ENCODE measurements at places on chromosomes 2 and 18.
A peak's percentile ranks its signal among the peaks of the same experiment; 100 is the strongest.

- DNase-seq = no peak
Measured at GRCh38 chr18:6010921-6011320, 115.6 kb upstream of the TMEM200C start.

DNA sequence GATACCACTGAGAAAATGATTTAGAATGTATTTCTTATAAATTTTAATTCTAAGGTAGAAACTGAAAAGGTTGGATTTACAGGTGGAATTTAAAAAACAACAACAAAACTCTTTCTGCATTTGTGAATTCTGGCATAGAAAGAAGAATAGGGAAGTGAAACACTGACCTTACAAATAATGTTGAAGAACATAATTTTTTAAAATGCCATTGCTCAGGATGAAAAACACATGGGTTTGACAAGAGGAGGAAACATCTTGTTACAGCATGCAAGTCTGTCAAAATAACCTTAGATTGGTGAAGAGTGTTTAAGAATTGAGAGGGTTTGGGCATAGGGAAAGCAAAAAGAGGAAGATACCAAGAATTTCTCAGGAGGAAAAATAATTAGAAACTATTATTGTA lies 184.3 kb downstream of the UBE2E3 start:
- no peak for DNase-seq

GRCh38 chr18:814300-815084 lies 2.5 kb upstream of the YES1 start:
- DNase-seq = no peak

GRCh38 chr18:10035281-10035991 lies 121.6 kb downstream of the VAPA start:
- DNase-seq = no peak

GRCh38 chr2:210630873-210631560 lies 74.6 kb downstream of the CPS1 start:
- DNase-seq = no peak

GRCh38 chr2:46260305-46260704 lies 36.9 kb upstream of the EPAS1 start:
- no peak for DNase-seq

DNA sequence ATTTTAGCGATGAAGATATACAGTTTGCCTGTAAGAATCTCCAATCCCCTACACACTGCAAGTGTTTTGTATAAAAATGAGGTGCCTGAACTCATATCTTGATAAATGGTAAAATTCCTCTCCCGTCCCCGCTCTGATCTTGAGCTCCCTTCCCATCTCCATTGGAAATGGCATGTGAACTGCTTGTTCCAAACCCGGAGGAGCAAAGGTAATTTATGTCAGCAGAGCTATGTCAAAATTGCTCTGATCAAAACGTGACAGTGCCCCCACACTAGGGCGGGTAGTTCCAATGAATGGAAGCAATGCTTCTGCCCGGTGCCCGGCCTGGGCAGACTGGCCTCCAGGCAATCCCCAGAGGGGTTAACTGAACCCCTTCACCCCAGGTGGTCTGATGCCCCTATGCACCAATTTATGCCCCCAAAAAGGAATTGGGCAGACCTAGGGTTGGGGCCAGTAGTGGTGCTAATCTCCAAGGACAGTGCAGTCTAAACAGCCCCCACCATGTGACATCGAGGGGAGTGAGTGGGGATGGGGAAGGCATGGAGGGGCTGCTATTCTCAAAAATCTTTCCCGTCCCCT lies 3.6 kb upstream of the GMPPA start:
- no peak for DNase-seq

- no peak for DNase-seq
Measured at GRCh38 chr2:229313591-229313990, 42.5 kb upstream of the PID1 start.

- peak; percentile 45 for DNase-seq
Measured at GRCh38 chr2:6877402-6878304, at the start of gene RSAD2. TSS of gene RSAD2 (plus strand) at chr2:6877777. CDS start at chr2:6877801, 24 bp downstream.

DNA sequence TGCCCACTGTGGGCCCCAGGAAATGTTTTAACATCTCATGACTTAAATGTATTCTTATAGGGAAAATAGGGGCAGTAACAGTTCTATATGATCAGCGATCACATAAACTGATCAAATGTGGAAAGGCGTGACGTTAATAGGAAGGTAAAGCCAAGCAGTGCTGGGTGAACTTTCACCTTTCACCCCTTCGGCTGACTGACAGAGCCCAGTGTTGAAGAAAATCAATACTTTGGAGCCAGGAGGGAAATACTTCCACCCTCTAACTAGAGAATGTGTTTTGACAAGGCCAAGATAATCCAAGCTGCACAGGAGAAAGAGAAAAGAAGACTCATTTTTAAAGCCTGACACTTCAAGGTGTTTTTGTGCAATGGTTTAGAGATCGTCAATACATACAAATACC lies 116.5 kb upstream of the BOD1L2 start:
- no peak for DNase-seq

DNA sequence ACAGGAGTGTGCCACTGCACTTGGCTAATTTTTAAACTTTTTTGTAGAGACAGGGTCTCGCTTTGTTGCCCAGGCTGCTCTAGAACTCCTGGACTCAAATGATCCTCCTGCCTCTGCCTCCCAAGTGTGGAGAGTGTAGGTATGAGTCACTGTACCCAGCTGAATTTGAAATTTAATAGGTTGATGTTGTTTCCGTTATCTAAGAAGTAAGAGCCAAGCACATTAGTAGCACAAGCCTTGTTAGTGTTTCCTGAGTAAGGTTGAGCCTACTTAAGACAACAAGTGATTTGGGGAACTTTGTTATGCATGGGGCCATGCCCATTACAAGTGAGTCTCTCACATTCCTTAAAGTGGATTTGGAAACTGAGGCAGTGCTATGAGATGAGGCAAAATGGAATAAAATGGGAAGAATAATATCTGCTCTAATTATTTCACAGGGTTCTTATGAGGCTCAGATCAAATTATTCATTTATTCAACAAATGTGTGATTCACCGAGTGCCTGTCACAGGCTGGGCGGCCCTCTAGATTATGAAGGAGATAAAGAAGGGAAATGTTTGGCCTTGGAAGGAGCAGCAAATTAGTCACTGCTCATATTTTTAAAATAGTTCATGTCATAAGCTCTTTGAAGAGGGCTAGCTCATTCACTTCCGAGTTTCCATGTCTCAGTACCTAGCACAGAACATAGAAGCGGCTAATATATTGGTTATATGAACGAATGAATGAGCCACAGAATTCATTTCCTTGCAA lies 217.2 kb downstream of the LDLRAD4 start:
- no peak for DNase-seq

GRCh38 chr2:224570328-224570993 lies 14.7 kb downstream of the CUL3 start:
- no peak for DNase-seq

DNA sequence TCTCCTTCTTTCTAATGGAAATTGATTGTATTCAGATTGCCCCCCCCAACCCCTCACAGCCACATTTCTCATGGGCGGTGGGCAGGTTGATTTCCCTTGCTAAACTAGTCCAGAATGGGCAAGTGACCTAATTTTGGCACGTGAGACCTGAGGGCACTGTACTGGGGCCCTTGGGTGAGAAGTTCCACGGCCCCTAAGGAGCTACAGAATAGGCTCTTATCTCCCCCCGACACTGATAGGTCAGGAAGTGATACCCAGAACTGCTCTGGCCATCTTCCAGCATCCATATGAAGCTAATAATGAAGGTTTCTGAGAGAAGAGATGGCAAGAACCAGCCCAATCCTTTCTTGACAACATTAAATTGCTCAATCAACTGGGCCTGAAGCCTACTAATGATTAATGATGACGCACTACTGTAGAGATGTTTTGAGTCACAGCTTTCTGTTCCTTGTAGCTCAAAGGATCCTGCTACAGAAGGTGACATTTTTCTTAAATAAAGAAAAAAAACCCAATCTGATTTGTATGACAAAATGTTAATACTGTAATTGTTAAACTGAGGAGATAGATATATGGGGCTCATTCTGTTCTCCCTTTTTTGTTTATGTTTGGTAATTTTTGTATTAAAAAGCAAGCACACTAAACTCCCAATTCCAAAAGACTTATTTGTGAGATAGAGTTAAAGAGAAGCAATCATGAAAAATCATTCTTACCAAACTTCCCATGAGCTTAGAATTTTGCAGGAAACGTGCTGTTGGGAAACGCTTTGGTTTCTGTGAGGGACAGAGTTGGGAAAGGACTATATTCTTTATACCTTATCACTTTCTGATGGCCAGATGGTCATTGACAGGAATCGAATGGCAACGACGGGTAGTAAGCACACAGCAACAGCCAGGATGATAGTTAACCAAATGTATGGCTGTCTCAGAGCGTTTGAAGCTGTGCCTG lies 28.2 kb upstream of the NARS1 start:
- no peak for DNase-seq

GRCh38 chr2:241496003-241496707 lies 12.2 kb downstream of the STK25 start:
- no peak for DNase-seq

DNA sequence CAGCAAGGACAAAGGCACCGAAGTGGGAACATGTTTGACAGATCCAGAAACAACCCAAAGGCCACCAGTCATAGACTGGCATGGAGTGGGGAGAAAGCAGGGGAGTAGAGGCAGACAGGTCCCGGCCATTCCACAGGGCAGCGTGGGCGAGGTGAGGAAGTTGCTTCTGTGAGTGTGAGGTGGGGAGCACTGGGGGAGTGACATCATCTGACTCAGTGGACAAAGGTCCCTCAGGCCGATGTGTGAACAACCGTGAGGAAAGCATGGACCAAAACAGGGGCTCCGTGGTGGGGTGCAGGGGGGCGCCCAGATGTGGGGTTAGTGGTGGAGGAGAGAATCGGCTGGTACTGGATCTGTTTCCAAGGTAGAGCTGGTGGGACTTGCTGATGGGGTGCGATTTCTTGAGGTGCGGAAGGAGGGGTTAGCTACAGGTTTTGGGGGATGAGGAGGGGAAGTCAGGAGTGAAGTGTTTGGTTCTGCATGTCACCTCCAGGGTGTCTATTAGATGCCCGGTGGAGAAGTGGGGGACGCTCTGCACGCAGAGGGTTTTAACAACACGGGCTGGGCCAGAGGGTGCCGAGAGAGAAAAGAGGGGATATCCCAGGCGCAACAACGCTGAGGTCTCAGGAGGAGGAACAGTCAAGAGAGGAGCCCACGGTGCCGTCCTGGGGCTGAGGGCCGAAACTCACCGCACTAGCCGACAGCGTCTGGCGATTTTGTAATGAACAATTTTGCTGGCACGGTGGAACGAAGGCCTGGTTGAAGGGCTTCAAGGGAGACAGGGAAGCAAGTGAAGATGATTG lies 2.5 kb upstream of the SFT2D3 start:
- no peak for DNase-seq

GRCh38 chr2:151869291-151869690 lies 41.1 kb upstream of the ARL5A start:
- DNase-seq = no peak

GRCh38 chr18:72444111-72444797 lies 99.9 kb downstream of the CBLN2 start:
- no peak for DNase-seq

- no peak for DNase-seq
Measured at GRCh38 chr2:28413152-28413898, 20.7 kb downstream of the FOSL2 start.

GRCh38 chr2:212929116-212929515 lies 222.3 kb downstream of the IKZF2 start:
- DNase-seq = no peak

GRCh38 chr2:187424146-187424545 lies 23.9 kb downstream of the CALCRL start:
- no peak for DNase-seq

DNA sequence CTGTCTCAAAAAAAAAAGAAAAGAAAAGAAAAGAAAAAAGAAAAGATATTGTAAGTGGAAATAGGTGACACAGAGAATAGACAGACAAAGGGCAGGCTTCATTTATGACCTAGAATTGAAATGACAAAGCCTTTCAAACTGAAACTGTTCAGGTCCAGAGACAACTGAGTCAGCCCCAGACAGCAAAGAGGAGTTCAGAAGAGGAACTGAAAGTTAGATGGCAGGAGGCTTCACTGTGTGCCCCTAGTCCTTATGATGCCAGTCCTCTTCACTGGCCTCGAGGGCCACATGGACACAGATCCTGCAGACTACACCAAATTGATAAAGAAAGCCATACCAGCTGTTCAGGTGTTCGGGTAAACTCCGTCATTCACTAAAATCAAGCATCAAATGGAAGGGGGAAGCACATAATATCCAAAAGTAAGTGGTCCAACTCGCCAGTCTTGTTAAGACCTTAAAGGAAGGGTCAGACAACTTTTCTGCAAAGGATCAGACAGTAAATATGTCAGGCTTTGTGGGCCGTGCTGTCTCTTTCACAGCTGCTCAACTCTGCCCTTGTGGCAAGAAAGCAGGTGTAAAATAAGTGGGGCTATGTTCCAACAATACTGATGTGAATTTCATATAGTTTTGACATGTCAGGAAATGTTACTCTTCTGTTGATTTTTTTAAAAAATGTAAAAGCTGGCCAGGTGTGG lies 231.9 kb upstream of the MGAT5 start:
- DNase-seq = no peak

- DNase-seq = no peak
Measured at GRCh38 chr2:37573451-37574388, 97.7 kb downstream of the CDC42EP3 start.

DNA sequence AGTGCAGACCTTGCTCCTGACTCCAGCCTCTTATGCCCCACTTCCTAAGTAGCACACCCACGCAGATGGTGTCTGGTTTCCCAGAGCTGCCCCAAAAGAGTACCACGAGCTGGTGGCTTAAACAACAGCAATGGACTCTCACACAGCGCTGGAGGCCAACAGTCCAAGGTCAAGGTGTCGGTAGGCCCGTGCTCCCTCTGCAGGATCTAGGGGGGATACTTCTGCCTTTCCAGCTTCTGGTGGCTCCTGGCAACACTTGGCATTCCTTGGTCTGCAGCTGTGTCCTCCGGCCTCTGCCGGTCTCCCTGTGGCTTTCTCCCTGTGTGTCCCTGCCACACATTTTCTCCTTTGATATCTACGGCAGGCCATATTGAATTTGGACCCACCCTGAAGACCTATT lies 99.0 kb downstream of the TSHZ1 start:
- DNase-seq = no peak

- DNase-seq = no peak
Measured at GRCh38 chr2:68741805-68742306, 7.2 kb downstream of the ARHGAP25 start.

- no peak for DNase-seq
Measured at GRCh38 chr2:96912346-96913116, 42.7 kb upstream of the SEMA4C start.

DNA sequence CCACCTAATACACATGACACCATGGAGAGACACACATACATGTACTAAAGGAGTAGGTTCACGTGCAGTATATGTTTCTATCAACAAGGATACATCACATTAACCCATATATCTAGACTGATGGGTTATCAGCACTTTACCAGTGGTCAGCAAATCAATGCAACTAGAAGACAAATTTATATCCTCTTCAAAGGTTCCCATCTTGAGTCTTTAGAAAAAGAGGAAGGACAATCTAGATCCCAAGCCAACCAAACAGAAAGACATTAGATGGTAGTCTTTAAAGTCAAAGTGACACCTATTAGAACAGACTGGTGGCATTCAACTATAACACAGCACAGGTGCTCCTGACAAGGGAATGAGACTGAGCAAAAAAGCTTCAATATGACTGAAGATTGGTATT lies 13.8 kb upstream of the SERTAD2 start:
- no peak for DNase-seq
